ENCODE measurements at places on chromosomes 6 and 20.

DNA sequence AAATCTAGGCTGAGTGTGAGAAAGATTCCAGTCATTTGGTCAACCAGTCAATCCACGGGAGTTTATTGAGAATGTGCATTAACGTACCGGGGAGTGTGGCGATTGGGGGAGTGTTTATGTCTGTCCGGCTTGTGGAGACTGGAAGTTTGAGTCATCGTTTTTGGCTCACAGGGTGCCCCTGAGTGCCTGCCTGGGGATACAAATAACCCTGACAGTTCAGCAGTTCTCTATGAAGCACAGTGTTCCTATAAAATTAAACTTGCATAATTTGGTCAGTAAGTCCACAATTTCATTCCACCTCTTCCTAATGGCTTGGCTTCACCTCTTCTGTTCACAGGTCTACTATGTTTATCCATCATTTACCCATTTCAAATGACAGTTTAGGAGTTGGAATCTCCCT, 72.6 kb upstream of the PLEKHG1 start:
- no peak for DNase-seq

GRCh38 chr6:139965393-139965792, 590.9 kb upstream of the CITED2 start:
- no peak for DNase-seq

- no peak for DNase-seq
These were observed 77.7 kb downstream of the FLRT3 start for GRCh38 chr20:14259689-14260088.

DNA sequence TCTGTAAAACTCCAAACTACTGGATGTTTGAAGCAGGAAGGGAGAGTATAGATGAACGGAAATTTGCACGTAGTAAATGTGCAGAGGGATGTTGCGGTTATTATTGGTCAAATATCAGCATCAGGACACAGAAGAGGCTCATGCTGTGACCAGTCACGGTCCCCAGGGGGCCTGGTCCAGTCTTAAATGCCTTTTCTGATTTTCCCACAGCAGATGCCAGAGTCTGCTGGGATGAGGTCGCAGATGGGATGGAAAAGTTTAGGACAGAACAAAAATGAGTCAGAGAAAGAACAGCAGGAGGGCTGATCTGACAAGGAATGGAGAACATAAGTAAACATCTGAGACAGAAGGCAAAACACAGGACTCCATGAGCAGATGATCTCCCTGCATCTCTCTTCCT, 11.7 kb upstream of the SIRPG start:
- DNase-seq, result no peak

- DNase-seq, result no peak
These were observed 46.9 kb downstream of the LAMA2 start for GRCh38 chr6:128929869-128930268.
